Stimulated activated CD4-positive, alpha-beta T cell treated with anti-CD3 and anti-CD28 coated beads, Interleukin-12 subunit alpha, Interleukin-12 subunit beta, amount 100 ng/mL, for 4 hours (primary cell): ENCODE measurements at places on chromosomes 7 and 10.
A peak's percentile ranks its signal among the peaks of the same experiment; 100 is the strongest.

GRCh38 chr10:81498011-81498551, 376.9 kb upstream of the NRG3 start:
- DNase-seq, result no peak

- no peak for DNase-seq
These were observed 8.8 kb downstream of the BAG3 start for GRCh38 chr10:119659951-119660350.

GRCh38 chr7:144854839-144855424, 19.1 kb upstream of the TPK1 start:
- DNase-seq, result no peak

- DNase-seq, result no peak
These were observed 414.3 kb downstream of the PLXNA4 start for GRCh38 chr7:132161976-132162375.

DNA sequence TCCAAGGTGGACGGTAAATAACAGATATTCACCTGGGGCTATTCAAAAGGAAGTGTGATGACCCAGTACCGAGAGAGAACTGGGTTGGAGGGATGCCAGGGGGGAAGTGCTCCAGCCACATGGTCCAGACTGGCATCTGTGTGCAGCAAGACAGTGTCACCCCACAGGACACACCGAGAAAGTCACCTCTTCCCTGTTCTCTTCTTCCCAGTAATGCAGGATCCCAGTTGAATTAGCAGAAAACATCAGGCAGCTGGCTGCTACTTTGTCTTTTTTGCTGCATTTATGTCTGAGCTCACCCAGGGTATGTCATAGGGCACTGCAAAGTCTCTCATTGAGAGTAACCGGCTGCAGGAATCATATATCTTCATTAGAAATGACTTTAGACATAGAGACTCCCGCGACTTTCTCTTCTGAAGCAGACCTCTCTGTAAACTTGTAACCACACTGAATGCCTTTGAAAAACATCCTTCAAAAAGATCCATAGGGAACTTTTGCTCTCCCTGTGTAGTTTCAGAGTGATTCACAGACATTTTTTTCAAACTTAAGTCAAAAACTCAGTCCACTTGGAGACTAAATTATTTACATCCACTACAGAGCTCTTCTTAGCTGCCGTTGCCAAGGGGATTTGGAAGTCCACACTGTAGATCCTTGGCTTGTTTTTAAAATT, 609.0 kb upstream of the DPP6 start:
- DNase-seq, result no peak

GRCh38 chr10:74334221-74334620, 183.2 kb downstream of the ADK start:
- no peak for DNase-seq

DNA sequence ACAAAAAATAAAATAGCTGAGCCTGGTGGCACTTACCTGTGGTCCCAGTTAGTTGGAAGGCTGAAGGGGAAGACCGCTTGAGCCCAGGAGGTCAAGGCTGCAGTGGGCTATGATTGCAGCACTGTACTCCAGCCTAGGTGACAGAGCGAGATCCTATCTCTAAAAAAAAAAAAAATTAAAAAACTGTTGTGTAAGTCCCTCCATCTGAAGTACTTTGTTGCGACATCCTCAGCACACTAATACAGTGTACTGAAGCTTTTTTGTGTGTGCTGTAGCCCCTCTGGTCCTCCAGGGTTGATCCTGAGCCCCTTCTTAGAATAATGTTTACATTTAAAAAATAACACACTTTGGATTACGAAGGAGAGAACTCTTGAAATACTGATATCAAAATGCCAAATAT, 71.3 kb downstream of the PFKFB3 start:
- DNase-seq, result no peak

- no peak for DNase-seq
These were observed 316.6 kb downstream of the PLXDC2 start for GRCh38 chr10:20132816-20133215.

DNA sequence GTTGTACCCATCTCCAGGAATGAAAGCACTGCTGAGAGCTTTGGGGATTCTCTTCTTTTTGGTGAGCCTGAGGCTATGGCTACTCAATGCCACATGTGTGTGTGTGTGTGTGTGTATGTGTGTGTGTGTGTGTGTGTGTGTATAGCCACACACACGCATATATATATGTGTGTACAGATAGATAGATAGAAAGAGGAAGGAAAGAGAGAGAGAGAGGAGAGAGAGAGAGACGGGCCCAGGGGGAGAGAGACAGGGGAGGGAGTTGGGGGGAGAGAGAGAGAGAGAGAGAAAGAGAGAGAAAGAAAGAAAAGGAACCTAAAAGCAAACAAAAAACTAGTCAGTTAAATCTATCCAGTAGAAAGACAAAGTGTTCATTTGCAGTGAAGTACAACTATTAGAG, 8.3 kb downstream of the SLC13A4 start:
- no peak for DNase-seq

- no peak for DNase-seq
These were observed 728.5 kb downstream of the TNS3 start for GRCh38 chr7:46853451-46853850.

GRCh38 chr7:5442757-5443305, 19.2 kb upstream of the TNRC18 start:
- DNase-seq, result no peak

GRCh38 chr10:73648975-73649829, 6.6 kb downstream of the SYNPO2L start:
- no peak for DNase-seq

DNA sequence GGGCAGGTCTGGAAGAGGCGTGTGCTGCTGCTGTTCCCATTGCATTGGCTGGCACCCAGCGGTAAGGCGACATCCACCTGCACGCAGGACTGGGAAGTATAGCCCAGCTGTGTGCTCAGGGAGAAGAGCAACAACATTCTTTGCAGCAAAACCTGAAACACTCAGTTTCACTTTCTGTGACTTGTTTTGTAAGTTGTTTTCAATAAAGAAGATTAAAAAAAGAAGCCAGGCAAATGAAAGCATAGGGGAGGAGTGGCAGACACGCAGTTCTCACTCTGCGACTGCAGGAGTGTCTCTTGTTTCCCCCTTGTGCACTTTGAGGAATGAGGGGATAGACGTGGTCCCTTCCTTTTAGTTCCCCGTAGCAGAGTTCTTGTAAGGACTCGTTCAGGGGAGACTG, 5.8 kb downstream of the FBH1 start:
- DNase-seq, result no peak

GRCh38 chr10:80055760-80056159, 22.7 kb upstream of the TMEM254 start:
- DNase-seq, result no peak

- DNase-seq, result no peak
These were observed 247.4 kb upstream of the TEX47 start for GRCh38 chr7:89042940-89043339.

DNA sequence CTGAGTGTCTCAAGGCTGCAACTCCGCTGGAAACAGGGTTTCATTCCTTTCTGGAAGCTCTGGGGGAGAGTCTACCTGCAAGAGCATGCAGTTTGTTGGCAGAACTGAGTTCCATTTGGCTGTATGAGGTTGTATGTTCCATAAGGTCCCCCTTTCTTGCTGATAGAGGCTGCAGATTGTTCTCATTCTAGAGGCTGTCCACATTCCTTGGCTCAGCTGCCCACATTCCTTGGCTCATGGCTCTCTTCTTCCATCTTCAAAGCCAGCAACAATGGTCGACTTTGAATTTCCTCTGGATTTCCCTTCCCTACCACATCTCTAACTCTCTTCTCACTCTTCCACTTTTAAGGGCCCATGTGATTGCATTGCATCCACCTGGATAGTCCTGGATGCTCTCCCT, 147.3 kb upstream of the CDCA7L start:
- no peak for DNase-seq

DNA sequence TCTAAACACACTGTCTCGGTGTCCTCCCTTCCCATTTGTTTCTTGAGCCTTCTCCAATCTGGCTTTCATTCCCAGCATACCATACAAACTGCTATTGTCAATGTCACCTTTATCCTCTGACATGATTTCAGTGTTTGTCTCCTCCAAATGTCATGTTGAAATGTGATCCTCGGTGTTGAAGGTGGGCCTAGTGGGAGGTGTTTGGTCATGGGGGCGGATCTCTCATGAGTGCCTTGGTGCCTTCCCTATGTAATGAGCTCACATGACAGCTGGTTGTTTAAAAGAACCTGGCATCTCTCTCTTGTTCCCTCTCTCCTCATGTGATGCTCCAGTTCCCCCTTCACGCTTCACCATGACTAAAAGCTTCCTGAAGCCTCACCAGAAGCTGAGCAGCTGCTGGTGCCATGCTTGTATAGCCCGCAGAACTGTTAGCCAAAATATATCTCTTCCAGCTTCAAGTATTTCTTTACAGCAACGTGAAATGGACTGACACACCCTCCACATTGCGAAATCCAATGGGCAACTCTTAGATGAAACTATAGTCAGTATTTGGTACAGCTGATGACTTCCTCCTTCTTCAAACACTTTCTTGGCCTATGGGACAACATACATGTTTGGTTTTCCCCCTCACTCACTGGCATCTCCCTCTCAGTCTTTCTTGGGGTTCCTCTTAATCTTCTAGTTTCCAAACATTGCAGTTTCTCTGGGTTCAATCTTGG, 27.8 kb downstream of the RNLS start:
- DNase-seq, result no peak

DNA sequence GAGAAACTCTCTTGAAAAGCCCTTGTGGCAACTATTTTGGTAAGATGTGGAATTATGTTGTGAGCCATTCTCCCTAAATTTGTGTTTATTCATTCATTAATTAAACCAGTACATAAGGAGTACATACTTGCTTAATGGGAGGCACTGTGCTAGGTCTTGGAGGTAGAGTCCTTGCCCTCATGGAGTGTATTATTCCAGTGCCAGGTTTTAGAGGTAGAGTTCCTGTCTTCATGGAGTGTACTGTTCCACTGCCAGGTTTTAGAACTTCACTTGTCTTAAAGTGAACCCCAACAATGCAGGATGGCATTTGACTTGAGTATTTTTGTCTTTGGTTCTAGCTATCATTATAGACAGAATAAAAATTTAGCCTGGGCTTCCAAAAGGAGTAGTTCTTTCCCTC, 8.8 kb downstream of the MXI1 start:
- no peak for DNase-seq

DNA sequence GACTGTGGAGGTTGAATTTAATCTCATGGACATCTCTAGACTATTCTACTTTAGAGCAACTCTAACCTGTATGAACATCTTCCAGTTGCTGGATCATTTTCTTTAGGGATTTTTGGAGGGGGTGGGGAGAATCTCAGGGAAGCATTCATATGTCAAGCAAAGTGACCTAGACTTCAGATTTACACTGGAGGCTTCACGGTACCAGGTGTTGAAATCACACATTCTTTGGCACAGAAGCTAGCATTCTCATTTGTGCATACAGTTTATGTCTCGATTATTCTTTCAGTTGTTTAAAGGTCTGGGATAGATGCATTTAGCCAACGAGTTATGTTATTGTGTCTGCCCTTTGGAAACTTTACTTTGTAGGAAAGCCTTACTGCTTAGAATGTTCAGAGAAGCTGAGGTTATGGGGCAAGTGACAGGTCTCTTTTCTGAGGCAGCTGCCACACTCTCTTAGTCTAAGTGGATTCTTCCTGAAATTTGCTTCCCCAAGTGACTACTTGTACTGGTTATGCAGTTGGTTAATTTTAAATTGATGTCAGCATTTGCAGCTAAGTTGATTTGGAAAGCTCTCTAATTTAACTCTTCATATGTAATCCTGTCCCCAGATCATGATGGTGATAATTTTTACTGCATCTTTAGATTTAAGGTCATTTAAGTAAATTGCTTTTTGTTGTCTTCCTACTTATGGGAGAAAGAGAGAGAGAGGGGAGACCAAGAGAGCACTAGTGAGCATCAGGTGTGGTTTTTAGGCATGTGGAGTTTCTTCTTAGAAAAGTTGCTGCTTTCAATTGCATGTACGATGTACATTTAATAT, 153.8 kb downstream of the PRKG1 start:
- no peak for DNase-seq

DNA sequence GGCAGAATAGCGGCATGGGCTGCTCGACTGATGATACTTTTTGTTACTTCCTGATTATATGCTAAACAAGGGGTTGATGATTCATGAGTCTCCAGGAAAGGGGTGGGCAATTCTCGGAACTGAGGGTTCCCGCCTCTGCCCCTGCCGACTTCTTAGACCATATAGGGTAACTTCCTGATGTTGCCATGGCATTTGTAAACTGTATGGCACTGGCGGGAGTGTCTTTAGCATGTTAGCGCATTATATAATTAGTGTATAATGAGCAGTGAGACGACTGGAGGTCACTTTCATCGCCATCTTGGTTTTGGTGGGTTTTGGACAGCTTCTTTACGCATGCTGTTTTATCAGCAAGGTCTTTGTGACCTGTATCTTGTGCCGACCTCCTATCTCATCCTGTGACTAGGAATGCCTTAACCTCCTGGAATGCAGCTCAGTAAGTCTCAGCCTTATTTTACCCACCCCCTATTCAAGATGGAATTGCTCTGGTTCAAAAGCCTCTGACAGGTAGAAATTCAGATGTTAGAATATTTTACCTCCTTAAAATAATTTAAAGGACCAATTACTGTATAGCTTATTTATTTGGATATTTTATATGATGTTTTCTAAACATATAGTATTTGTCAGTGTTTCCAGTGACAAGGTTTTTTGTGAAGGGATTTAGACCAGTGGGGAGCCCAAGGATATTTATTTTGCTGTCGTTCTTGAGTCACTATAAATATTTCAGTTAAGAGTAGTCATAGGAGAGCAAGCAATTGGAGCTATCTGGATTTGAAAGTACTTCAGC, 90.1 kb upstream of the PIK3CG start:
- peak; percentile 21 for DNase-seq

GRCh38 chr10:5840314-5841307, 27.4 kb upstream of the GDI2 start:
- DNase-seq, result no peak

DNA sequence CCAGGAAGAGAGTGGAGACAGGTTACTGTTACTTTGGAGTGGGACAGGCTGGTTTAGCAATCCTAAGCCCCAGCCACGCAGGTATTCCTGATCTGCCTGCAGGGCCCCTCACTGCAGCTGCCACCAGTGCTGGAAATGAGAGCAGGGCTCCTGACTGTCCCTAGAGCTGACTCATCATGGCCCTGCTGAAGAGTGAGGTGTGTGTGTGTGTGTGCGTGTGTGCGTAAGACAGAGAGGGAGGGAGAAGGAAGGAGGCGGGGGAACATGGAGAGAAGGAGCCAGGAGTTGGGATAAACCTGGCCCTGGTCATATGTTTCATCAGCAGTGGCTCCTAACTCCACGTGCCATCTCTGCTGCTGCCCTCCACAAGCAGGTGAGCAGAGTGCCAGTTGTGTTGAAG, 3.6 kb downstream of the FOXI2 start:
- DNase-seq, result no peak
